Tibial nerve (tissue), 4 donors: ENCODE measurements at places on chromosomes 6 and 20. TPM values are rescaled to one million over a fixed set of nuclear protein-coding genes. Genes with fewer than 3 reads are reported as not detected.
A peak's percentile ranks its signal among the peaks of the same experiment; 100 is the strongest.

The FAM184A gene
- total RNA-seq = 5.7 TPM

The DEFB115 gene
- total RNA-seq = not detected

The JPH2 gene
- total RNA-seq = 3.1 TPM

The PPIL6 gene
- 6.7 TPM for total RNA-seq

The HLA-DQB1 gene
- 2.9 TPM for total RNA-seq

The MUC22 gene
- not detected for total RNA-seq

The RNF182 gene
- total RNA-seq = not detected

The MEI4 gene
- total RNA-seq = 0.21 TPM

The TAGAP gene
- 9.8 TPM for total RNA-seq

The FLRT3 gene
- 19.0 TPM for total RNA-seq

The WDR46 gene
- total RNA-seq = 88.4 TPM

The HLA-DQA2 gene
- total RNA-seq = not detected

The LRFN2 gene
- total RNA-seq = not detected

DNA sequence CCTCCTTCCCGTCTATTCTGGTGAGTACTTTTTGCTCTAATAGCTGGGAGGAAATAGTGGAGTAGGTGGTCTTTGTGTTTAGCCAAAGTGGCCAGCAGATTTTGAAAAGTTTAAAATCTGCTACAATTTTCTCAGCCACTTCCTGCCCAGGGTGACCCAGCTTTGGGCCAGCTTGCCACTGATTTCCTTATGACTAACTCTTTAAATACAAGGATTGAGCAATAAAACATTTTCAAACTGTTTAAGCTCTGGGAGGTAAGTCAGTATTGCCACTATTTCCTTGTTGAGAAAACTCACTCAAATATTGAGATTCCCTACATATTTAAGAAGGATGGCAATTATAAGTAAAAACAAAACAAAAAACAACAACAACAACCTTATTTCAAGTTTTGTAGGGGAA is 54.5 kb downstream of the TRMT11 start:
- no peak for DNase-seq

- DNase-seq = no peak
Measured at GRCh38 chr20:49516916-49517804, 34.7 kb upstream of the KCNB1 start.

- no peak for DNase-seq
Measured at GRCh38 chr6:14885498-14885897, 360.4 kb upstream of the JARID2 start.

DNA sequence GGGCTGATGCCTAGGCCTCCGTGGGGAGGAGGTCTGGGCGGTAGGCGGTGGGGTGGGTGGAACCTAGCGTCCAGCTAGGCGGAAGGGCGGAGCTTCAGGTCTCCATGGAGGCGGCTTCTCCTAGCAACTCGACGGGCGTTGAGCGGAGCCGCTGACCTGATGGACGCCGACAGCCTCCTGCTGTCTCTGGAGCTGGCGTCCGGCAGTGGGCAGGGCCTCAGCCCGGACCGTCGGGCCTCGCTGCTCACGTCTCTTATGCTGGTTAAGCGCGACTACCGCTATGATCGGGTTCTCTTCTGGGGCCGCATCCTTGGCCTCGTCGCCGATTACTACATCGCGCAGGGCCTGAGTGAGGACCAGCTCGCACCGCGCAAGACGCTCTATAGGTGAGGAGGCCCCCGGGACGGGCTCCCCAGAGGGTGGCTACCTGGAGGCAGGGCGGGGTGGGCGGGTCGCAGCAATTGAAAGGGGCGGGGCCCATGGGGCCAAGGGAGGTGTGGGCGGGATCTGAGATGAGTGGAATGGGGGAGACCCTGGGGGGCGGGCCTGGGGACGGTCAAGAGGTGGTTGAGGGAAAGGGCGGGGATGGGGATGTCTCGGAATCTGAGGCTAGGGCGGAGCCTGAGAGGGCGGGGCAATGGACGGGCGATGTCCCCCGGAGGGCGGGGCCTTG is at the start of gene RSPH9:
Gene RSPH9 (plus strand): TSS at position 97 of the 673 bp plus-strand sequence. CDS start 63 bp downstream, at position 160.
- DNase-seq = peak; percentile 42

- DNase-seq = no peak
Measured at GRCh38 chr6:135162678-135163439, 18.2 kb upstream of the MYB start.

GRCh38 chr20:47067776-47068175 is 173.1 kb downstream of the EYA2 start:
- DNase-seq = no peak

GRCh38 chr6:46781478-46782378 is 11.5 kb upstream of the MEP1A start:
- DNase-seq = peak; percentile 91

GRCh38 chr6:138601128-138601527 is 101.8 kb upstream of the NHSL1 start:
- peak; percentile 48 for DNase-seq

- DNase-seq = no peak
Measured at GRCh38 chr6:27156874-27157458, 90.5 kb upstream of the PRSS16 start.

DNA sequence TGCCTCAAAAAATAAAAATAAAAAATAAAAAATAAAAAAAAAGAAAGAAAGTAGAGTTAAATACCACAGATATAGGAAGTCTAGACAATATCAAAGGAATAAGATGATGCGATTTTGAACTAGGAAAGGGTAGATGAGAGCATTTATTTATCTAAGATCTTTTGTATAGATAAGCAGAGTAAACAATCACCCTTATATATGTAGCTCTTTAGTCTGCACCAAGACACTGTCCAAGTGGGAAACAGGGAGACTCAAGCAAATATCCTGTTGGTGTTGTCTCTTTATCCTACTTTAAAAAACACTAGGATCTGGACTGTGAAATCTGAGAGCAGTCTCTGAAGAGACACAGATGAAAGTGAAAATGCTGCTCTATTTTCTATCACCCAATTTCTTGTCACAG is 587.0 kb upstream of the FLRT3 start:
- DNase-seq = no peak

DNA sequence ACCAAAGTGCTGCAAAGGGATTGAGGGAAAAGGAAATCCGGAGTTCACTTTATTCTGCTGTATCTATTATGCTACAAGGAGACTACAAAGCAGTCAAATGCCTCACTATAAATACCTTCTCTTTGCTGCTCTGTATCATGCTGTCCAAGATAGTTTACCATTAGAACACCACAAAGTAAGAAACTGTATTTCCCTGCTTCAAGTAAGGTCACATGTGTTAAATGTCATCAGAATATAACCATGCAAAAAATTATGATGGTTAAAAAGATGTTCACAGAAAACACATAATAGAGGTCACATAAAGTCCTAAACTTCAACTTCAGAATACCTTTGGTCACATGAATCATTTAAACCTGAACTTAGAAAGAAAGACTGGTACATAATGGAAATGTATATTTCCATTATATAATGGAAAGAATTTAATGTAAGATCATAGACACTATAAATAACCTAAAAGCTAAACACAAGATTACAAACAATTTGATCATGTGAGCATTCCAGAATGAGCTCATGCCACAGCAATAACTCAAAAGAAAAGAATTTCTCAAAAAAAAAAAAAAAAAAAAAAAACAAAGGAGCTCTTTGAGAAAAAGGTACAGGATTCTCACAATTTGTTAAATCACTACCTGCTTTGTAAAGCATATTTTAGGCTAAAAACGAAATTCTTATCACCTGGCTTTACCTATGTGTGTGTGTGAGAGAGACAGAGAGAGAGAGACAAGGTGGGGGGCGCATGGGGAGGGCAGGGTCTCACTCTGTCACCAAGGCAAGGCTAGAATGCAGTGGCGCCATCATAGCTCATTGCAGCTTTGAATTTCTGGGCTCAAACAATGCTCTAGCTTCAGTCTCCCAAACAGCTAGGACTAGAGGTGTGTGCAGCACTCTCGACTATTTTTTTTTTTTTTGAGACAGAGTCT is 58.7 kb downstream of the KIF13A start:
- no peak for DNase-seq

DNA sequence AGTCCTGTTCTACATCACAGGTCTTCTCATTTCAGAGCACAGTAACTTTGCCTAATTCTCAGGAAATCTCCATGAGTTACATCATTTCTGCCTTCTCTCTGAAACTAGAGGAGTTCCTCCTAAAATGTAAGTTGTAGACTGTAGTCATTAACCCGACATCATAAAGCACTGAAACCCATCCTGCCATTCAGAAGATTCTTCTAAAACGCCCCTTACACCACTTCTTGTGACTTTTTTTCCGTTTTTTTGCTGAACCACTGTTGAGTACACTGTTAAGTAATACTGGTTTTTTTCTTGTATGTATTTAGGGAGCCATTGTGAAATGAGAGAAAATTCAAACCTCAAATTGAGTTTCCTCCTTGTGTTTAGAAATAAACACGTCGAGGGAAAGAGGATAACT is 117.3 kb downstream of the MAP3K4 start:
- DNase-seq = no peak

- no peak for DNase-seq
Measured at GRCh38 chr20:363319-364078, 16.6 kb downstream of the NRSN2 start.

DNA sequence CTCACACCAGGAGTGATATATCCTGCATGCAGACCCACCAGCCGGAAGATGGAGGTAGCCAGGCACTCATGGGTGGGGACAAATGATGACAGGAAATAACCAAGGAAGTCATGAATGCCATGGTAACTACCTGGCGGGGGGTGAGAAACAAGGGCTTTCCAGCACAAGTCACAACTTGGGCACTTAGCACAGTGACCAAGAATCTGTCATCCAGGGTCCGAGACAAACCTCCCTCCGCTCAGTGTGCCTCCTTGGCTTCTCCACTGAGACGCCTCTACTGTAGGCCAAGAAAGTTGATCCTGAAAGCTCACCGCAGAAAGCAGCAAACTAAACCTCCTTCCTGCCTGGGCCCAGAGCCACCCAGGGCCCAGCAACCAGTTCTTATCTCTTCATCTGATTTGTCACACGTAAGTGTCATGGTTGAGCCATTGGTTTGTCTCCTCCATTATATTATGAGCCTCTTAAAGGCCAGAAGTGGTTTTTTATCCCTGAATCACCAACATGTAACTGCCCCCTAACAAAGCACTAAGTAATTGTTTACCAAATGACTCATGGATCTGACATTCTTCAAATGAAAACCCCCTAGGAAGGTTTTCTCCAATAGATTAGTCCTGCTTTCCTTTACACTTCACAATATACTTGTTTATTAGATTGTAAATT is 84.3 kb upstream of the TAB2 start:
- DNase-seq = no peak

DNA sequence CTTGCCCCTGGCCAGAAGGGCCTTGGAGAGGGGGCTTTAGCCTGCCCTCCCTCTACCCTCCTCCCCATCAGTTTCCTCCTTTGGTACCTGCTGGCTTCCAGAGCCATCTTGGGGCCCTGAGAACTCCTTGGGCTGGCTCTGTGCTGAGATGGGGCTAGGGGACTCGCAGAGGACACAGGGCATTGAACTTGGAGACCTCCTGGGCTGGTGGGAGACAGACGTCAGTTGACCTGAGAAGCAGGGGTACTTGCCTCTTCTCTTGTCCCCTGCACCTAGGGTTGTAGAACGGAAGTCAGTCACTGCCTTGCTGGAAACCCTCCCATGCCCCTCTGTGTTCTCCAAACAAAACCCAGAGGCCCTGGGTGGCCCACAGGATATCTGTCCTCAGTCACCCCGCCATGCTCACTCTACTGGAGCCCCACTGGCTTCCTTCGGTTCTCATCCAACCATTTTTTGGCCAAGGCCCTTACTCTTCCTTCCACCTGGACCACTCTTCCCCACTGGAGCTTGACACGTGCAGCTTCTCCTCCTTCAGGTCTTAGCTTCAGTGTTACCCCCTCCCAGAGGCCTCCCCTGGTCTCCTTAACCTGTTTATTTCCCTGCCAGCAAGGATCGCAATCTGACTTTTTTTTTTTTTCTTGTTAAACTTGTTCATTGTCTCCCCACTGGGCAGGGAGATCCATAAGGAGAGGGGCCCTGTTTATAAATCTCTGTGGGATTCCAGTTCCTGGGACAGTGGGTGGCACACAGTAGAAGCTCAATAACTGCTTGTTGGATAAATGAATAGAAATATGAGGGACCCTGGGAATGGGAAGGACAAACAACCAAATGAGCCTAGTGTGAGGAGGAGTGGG is 971 bp downstream of the RBCK1 start:
- no peak for DNase-seq

DNA sequence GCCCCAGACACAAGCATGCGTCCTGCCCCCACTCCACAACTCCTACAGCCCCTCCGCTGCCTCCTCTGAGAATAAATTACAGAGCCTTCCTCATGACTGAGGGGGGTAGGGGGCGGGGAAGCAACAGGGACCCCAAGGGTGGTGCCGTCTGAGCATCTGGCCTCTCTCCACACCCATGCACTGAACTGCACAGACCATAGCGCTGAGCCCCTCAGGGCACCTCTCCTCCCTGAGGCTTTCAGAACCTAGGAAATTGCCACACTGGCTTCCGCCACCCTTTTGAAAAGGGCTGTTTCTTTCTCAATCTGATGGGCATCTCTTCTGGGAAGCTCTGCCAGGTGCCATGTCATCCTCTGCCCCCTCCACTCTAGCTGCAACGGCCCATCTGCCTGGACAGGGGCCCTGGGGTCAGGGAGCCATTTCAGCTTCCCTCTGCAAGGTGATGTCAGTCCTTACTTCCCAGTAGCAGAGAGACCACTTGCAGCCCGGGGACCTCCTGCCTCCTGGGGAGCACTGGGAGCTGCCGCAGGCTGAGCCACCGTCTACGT is 2.5 kb downstream of the CST7 start:
- DNase-seq = no peak

GRCh38 chr6:44680202-44680720 is 292.8 kb downstream of the CDC5L start:
- DNase-seq = no peak

- no peak for DNase-seq
Measured at GRCh38 chr6:13289789-13290318, 38.5 kb downstream of the TBC1D7 start.

GRCh38 chr20:51001430-51002265 is 21.3 kb downstream of the KCNG1 start:
- DNase-seq = no peak
